Activated naive CD4-positive, alpha-beta T cell treated with anti-CD3 and anti-CD28 coated beads, Interleukin-2, amount 50 U/mL, for 16 hours (primary cell): ENCODE measurements at places on chromosomes 16 and 17.

- no peak for DNase-seq
These were observed 53.6 kb downstream of the WNT3 start for GRCh38 chr17:46764709-46765401.

GRCh38 chr16:86835982-86836381, 257.6 kb downstream of the FOXL1 start:
- DNase-seq: no peak

DNA sequence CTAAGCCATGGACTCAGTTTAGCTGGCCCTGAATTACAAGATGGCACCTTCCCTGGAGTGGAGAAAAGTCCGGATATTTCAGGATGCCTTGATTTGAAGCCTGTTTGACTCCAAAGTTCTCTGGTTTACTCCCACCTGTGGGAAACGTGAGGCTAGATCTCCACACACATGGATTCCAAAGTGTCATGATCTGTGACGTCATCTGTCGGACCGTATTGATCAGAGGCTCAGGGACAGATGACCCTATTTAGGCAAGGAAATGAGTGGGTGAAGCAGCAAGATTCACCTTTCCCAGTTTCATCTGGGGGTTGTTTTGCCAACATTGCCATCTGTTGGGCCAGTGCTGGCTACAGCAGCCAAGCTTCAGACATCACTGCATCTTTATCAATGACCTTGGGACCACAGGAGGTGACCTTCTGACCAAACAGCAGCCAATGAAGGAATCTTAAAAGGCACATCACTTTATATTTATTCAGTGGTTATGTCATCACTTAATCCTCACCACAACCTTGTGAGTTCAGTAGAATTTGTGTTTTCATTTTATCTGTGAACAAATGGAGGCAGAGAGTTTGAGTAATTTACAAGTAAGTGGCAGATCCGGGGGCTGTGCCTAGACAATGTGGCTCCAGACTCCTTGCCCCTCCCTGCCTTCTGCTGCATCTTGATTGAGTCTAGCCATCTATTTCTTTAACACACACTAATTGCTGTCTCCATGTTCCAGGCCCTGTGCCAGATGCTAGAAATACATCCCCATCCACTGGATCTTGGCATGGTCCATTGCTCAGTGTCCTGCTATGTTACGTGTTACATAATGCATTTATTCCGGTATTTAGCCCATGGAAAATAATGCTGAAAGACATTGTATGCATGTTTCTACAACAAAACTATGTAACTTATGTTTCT, 1.5 kb upstream of the CDH13 start:
- no peak for DNase-seq

- no peak for DNase-seq
These were observed 116.6 kb upstream of the SALL1 start for GRCh38 chr16:51267681-51268080.

DNA sequence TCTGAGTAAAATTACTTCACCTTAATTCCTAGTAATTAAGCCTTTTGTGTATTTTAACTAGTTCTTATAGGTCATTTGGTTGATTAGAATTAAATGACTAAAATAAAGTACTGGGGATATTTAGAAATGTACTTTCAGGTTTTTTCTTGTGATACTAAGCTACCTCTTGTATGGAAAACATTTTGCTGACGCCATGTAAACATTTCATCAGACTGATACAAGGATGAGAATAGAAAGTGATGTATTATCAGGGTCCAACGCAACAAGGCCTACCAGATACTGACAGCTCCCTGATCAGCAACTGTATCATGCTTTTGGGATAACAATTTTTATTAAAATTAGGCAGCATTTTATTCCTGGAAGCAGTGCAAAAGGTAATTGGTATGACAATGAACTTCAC, 1.7 kb downstream of the SMARCE1 start:
- DNase-seq: no peak

GRCh38 chr17:63258785-63259184, 187.3 kb downstream of the CYB561 start:
- no peak for DNase-seq

DNA sequence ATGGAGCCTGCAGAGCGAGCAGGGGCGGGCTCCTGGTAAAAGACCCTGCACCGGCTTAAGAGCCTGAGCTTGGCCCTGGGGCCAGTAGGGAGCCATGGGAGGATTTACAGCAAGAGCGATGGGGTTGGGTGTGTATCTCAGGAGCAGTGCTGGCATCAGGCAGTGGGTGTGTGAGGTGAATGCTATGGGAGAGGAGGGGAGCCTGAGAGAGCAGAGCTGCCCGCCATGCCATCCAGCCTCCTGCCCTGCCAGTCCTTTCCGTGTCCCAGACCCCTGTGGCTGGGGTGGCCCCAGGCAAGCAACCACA, 23.3 kb downstream of the FAM83G start:
- DNase-seq: no peak

DNA sequence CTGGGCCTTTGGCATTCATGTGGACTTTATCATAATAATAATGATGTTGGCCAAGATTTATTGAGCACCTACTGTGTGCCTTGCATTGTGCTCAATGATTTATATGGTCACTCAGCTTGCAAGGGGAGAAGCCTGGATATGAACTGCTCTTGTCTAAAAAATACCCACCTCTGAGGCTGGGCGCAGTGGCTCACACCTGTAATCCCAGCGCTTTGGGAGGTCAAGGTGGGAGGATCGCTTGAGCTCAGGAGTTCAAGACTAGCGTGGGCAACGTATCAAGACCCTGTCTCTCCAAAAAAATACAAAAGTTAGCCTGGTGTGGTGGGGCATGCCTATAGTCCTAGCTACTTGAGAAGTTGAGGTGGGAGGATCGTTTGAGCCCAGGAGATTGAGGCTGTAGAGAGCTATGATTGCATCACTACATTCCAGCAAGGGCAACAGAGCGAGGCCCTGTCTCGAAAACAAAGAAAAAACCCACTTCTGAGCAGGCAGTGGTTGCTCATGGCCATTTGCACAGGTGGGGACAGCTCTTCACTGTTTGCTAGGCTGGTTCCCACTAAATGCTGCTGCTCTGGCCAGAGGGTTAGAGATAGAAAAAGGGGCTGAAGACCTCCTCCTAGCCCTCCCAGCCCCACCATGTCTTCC, 4.3 kb upstream of the ADGRG1 start:
- DNase-seq: no peak

DNA sequence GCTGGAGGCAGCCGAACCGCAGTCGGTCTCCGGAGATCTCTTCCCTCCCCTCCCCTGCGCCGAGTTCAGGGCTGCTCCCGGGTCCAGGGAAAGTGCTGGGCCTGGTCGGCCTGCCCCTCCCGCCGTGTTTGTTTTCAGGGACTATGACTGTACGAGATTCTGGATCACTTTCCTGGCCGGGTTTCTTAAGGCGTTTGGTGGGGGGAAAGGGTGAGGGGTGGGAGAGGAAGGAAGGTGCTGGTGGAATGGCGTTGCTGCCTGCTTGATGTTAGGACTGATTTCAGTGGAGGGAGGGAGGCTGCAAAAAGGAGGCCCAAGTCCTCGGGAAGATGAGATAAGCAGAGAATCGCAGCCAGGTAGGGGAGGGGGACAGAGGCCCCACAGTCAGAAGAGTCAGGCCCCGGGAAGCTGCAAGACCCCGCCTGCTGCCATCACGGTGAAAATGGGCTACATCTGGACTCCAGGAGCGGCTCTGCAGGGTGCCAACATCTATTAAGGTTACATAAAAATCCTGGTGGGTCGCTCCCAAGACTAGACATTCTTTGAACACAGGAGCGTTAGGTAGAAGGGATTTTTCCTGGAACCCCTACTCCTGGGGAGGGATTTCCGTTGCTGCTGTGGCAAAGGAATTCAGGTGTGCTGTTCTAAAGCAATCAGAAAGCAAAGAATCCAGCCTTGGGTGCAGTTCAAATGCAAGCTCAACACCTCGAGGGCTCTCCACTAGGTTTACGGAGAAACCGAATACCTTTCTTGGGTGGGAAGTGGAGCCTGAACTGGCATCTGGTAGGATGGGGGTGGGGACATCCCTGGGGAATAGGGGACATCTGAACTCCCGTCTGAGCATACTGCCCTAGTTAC, 1.2 kb downstream of the ARHGAP44 start:
- no peak for DNase-seq

DNA sequence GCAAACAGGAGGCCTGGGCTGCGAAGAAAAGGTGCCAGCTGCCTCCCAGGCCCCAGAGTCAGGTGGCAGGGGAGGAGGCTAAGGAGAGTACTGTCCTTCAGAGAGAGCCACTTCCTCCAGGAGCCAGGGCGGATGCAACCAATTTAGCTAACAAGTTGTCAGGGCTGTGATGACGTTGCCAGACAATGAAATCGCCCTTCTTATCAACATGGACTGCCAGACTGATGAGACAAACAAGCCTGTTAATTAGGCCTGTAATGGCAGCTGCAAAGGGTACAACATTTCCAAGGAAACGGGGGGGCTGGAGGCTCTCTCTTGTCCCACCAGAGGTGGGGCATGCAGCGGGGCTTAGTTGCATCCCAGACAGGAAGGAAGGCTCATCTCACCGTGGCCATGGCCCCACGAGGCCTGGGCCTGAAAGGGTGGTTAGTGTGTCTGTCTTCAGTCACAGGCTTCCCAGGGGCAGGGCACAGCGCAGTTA, 111.8 kb downstream of the SDK2 start:
- no peak for DNase-seq

DNA sequence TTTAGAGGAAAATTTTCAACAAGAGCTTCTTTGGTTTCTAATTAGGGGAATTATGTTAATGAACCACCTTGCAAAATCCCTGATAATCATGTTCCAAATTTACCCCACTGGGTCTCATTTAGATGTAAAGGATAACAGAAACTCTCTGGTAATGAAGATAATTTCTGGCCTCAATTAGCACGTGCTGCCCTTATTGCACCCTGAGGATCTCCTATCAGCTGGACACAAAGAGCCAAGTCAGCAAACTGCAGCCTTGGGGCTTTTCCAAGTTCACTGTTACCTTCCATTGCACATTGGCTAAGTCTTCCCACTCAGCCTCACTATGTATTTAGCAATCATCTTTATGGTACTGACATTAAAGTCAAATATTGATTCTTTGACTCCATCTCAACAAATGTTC, 78.1 kb downstream of the GP2 start:
- DNase-seq: no peak

GRCh38 chr16:81394966-81395655, 49.5 kb upstream of the CMIP start:
- no peak for DNase-seq

GRCh38 chr16:67055712-67056487, 27.0 kb downstream of the CBFB start:
- no peak for DNase-seq

DNA sequence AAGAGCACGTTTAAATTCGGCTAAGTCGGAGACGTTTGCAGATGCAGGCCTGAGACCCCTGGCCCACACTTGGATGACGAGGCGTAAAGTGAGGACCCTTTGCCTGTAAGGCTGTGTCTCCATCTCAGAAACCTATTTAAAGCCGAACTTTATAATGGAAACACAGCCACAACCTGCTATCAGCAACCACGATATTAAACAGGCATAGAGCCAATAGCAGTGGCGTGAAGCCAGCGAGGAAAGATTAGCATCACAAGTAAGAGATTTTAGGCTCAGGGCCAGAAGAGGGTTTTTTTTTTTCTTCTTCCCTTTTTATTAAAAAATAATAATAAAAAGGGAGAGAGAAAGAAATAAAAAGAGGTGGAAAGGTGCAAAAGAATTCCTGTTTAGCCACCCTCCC, 111.3 kb upstream of the NOL11 start:
- DNase-seq: no peak

DNA sequence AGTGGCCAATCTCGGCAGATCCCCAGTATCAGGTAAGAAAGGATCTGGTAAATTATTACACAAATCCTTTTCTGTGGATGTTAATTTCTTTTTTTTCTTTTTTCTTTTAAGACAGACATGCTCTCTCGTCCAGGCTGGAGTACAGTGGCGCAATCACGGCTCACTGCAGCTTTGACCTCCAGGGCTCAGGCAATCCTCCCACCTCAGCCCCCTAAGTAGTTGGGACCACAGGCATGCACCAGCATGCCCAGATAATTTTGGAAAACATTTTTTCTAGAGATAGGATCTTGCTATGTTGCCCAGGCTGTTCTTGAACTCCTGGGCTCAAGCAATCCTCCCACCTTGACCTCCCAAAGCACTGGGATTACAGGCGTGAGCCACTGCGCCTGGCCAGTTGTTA, 54.0 kb downstream of the GAS7 start:
- no peak for DNase-seq

- DNase-seq: no peak
These were observed 84.2 kb downstream of the WWOX start for GRCh38 chr16:78183437-78184237.

GRCh38 chr17:79902146-79902791, 63.0 kb upstream of the CBX4 start:
- no peak for DNase-seq
